ENCODE measurements at places on chromosomes 16 and 17.

DNA sequence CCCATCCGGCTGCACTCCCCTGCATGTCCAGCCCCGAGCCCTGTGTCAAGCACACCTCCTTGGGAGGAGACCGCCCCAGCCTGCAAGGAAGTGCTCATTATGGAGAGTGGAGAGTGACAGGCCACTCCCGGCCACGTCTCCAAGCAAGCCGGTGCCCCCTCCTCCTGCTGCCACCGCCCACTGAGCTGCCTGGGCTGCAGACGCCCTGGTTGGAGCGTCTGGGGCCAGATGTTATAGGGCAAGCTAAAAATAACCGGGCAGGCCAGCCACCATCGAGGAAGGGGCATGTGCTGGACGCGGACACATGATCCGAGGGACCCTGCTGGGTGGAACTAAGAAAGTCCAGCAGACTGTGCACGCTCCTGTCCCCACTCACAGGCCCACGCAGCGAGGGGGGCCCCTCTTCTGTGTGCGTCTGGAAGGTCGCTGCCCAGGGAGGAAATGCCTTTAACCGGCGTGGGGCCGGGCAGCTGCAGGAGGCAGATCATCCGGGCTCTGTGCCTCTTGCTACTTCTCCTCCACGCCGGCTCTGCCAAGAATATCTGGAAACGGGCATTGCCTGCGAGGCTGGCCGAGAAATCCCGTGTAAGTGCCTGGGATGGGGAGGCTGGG is at the start of gene WFDC1:
TSS of gene WFDC1 (plus strand) at position 348 of the 612 bp plus-strand sequence. CDS start at position 442, 94 bp downstream.
- DNase-seq: no peak

GRCh38 chr17:48873696-48874443 is 18.7 kb upstream of the ATP5MC1 start:
- no peak for DNase-seq

DNA sequence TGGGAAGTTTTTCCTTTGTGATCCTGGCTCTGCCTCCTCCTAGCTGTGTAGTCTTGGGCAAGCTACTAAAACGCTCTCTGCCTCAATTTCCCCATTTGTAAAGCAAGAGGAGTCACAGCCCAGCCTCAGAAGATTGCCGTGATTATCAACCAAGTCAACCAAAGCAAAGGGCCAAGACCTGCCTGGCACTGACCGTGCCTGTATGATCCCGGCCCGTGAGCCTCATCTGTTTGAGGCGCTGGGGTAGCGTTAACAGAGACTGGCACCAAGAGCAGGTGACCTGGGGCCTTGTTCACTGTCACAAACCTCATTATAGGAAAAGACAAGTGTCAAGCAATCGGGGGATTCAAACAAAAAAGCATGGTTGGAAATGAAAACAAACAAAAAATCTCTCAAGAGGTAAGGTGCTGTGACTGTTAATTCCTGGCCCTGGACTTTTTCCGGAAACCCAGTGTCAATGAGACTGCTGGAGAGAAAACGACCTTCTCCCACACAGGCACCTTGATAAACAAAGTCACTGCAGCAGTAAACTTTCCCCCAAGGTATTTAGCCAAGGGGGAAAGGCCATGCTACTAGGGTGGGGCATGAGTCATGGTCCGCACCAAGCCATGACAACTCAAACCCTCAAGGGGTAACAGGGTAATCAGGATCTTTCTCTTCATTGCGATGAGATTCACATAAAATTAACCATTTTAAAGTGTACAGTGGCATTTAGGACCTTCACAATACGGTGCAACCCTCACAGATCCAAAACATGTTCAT is 5.4 kb downstream of the MEAK7 start:
- DNase-seq: no peak

DNA sequence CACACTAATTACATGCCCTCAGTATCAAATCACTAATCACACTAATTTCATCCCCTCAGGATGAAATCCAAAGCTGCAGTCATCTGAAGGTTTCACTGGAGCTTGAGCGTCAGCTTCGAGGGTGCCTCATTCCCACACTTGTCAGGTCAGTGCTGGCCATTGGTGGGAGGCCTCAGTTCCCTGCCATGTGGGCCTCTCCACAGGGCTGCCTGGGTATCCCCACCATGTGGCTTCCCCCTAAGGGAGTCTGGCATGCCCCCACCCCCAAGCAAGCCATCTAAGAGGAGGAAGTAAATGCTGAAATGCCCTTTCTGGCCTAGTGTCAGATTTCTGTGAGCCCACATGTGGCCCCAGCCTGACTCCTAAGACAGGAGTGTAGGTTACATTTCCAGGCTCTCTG is 78.6 kb upstream of the CDH5 start:
- no peak for DNase-seq

- no peak for DNase-seq
Measured at GRCh38 chr16:1647856-1648255, 30.2 kb upstream of the JPT2 start.

- DNase-seq: no peak
Measured at GRCh38 chr16:70349783-70350182, 3.1 kb downstream of the DDX19A start.

DNA sequence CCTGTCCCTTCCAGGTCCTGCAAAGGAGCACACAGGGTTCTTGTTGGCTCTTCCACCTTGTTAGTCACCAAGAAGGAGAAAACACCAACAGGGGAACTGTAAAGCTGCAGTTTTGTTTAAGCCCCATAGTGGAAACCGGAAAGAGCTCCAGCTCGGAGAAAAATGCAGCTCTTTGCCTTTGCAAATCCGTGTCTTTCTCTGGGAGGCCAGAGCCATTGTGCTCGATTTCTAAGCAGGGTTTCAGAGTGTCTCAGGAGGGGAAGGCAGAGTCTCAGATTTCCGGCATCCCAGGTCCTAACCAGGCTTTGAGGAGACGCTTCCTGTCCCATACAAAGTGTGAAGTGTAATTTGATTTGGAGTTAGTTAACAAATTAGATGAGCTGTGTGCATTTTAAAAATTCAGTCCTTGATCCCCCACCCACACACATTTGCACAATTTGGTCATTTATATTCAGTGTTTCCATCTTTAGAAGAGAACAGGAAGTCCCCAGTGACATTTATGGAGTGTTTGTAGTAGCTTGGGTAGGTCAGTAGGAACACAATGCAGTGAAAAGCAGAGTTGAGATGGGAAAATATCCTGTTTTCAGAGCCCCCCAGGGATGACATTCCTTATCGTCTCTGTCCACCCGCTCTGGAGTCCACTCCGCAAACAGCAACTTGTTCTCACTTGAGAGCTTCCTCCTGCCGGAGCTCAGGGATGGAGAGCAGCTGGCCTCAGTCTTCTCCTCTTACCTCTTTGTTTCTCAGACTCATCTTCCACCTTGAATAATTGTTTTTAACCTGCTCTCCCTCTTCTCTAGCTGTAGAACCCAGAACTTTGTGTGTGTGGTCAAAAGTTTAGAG is 331.9 kb downstream of the SEC14L1 start:
- DNase-seq: no peak

DNA sequence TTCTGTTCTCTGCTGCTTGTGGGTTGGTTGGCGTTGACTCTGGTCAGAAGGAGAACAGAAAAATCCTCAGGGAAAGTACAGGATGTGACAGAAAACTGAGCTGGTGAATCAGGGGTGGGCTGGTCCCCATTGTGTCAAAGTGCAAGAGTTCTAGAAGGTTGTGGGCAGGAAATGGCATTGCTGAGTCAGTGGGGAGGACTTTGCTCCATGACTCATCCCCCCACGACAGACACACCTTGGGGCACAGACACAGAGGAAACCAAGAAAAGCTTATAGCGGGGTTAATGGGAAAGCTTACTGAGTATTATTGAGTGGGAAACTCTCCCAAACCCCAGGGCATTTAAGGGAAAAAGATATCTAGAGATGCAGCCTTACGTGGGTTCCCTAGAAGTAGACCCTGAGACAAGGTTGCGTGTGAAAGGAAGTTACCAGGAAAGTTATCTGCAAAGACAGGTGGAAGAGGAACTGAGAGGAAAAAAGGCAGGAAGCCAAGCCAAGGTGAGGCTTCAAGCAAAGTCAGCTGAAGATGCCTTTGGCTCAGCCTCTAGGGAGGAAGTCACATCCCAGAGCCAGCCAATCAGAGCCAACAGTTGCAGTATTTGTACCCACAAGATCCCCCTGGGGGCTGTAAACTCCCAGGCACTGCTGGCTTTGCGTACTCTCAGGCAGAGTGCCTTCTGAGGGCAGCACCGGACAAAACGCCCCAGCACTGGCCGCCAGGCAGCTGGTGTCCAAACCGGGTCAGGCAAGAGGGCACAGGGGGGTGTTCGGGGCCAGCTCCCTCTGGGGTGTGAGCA is 86.4 kb downstream of the FOXL1 start:
- DNase-seq: no peak

DNA sequence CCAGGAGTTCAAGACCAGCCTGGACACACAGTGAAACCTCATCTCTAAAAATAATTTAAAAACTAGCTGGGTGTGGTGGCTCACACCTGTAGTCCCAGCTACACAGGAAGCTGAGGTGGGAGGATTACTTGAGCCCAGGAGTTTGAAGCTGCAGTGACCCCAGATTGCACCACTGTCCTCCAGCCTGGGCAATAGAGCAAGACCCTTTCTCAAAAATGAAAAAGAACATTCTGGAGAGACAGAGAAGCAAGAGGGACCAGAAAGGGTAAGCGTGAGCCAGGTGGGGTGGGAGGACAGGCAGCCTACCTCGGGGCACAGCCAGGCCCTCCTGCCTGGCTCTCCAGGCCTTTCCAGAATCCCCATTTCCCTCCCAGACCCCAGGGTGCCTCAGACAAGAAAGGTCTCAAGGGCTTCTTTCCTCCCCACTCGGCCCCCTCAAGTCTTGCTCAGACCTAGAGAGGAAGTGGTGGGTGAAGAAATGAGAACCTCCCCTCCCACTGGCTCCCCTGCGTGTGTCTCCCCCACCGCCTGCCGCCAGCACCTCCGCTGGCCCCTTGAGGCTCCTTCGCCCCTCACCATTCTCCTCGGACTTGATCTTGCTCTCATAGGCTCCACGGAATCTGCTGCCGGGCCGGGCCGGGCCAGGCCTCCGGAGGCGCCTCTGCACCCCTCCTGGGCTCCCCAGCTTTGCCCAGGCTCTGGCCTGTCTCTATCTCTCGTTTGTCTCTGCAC is 503 bp downstream of the C16orf54 start:
- no peak for DNase-seq

DNA sequence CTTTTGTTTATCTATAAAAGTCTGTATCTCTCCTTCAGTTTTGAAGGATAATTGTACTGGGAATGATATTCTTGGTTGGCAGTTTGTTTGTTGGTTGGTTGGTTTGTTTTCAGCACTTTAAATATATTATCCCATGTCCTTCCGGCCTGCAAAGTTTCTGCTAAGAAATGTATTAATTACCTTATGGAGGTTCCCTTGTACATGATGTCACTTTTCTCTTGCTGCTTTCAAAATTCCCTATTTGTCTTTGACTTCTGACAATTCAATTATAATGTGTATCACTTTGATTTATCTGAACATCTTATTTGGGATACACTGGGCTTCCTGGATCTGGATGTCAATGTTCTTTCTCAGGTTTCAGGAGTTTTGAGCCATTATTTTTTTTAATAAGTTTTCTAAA is 4.1 kb upstream of the KRT34 start:
- no peak for DNase-seq

DNA sequence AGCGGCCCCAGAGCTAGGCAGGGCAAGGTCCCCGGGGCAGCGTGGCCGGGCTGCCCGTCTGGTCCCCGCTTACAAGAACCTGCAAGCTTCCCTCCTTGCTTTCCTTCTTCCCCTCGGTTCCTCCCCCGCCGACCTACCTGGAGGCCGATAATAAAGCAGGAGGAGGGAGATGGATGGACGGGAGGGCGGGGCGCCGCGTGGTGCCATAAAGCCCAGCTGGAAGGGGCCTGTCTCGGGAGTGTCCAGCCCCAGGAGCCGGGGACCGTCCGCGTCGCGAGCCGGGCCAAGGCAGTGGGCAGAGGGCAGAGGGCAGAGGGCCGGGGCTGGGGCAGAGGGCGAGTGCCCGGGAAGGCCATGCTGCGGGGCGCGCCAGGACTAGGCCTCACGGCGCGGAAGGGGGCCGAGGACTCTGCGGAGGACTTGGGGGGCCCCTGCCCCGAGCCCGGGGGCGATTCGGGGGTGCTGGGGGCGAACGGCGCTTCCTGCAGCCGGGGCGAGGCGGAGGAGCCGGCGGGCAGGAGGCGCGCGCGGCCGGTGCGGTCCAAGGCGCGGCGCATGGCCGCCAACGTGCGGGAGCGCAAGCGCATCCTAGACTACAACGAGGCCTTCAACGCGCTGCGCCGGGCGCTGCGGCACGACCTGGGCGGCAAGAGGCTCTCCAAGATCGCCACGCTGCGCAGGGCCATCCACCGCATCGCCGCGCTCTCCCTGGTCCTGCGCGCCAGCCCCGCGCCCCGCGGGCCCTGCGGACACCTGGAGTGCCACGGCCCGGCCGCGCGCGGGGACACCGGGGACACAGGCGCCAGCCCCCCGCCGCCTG is at the start of gene BHLHA9:
TSS of gene BHLHA9 (plus strand) at position 235 of the 820 bp plus-strand sequence. CDS start at position 355, 120 bp downstream.
- DNase-seq: no peak

DNA sequence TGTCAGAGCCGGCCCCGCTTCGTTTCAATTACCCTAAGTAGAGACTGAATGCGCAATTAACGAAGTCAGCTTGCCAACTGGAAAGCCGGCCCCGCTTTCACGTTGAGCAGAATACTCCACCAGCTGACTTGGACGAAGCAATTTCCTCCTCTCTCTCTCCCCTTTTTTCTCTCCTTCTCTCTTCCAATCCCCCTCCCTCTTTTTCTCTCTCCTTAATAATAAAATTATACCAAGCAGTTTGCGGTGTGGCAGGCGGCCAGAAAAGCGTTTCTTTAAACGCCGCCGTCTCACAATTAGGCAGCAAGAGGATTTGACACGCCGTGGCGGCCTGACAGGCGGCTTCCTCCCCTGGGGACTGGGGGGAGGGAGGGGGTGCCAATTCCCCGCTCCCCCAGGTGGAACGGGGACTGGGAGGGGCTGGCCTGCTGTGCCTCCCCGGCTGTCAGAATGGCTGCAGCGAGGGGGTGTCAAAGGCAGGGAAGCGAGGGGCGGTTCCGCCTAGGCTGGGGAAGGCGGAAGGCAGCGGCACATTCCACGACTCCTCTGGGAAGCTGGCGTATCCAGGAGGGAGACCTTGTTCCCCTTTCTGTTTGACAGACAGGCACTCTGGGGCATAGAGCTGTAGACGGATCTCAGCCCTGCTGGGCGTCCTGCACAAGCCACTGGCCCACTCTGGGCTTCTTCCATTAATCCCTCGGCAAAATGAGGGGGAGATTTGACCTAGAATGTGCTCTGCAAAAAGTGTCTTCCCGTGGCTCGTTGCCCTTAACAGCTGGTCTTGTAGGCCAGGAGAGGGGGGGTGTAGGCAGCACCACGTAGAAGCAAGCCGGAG is 52.7 kb downstream of the SREBF1 start:
- no peak for DNase-seq

GRCh38 chr17:17669580-17670235 is 11.6 kb upstream of the RAI1 start:
- DNase-seq: no peak

GRCh38 chr17:11916091-11916490 is 81.2 kb downstream of the ZNF18 start:
- no peak for DNase-seq

- no peak for DNase-seq
Measured at GRCh38 chr17:7636163-7636562, 6.2 kb downstream of the SHBG start.

- no peak for DNase-seq
Measured at GRCh38 chr17:76912421-76913164, 44.4 kb downstream of the MGAT5B start.
